NCI-H226 (cell line): ENCODE measurements at places on chromosomes 12 and 14.

DNA sequence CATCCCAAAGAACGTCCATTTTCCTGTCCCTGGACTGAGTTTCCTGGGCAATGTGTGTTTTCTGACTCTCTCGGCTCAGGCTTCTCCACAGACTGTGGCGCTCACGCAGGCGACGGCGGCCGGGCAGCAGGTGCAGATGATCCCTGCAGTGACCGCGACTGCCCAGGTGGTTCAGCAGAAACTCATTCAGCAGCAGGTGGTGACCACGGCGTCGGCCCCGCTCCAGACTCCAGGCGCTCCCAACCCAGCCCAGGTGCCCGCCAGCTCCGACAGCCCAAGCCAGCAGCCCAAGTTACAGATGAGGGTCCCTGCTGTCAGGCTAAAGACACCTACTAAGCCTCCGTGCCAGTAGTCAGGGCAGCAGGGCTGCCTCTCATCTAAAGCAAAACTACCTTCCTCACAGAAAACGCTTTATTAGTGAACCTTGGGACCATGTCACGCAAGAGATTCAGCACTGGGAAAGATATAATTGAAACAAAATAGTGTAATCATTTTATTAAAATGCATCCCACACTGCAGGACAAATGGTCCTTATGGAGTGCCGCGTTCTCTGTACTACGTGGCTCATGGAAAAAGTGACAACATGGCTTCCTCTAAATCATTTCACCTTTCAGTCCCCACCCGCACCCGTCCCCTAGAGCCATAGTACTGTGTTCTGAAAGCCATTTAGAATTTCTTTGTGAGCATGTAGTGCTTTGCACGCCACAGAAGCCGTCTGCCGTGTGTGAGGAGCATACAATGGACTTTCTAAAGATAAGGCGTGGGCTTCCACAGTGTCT, 66.6 kb downstream of the DDX51 start:
- no peak for DNase-seq

DNA sequence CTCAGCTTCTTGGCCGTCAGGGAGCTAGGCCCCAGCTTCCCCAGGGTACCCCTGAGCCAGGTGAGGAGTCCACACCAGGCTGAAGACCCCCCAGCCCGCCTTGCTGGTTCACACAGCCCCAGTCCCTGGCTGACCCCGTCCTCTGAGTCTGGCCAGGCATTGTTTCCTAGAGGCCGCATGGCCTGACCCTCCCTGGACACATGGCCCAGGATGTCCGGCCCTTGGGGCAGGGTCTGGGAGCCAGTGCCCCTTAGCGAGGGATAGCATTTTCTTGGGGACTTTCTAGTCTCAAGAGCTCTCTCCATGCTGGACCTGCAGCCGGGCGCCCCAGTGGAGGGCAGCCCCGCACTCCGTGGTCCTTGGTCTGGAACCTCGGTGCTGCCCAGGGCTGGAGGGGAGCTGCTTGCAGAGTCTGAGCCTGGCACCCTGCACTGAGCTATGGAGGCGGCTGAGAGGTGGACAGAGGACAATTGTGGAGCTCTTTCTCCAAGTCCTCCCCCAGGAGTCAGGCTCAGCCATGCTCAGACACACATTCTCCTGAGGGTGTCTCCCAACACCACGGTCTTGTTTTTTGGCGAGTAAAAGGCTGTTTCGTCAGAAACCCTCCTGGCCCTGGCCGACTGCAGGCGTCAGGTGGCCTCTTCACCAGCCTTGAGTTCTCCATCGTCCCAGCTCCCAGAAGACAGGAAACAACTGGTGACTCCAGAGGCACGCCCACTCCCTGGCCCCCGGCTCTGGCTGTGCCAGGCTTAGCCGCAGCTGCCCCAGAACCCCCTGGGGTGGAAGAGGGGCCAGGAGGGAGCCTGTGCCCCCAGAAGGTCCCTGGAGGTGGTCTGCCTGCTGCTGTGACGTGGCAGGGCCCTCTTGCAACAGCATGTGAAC, 17.6 kb upstream of the CRIP2 start:
- no peak for DNase-seq

DNA sequence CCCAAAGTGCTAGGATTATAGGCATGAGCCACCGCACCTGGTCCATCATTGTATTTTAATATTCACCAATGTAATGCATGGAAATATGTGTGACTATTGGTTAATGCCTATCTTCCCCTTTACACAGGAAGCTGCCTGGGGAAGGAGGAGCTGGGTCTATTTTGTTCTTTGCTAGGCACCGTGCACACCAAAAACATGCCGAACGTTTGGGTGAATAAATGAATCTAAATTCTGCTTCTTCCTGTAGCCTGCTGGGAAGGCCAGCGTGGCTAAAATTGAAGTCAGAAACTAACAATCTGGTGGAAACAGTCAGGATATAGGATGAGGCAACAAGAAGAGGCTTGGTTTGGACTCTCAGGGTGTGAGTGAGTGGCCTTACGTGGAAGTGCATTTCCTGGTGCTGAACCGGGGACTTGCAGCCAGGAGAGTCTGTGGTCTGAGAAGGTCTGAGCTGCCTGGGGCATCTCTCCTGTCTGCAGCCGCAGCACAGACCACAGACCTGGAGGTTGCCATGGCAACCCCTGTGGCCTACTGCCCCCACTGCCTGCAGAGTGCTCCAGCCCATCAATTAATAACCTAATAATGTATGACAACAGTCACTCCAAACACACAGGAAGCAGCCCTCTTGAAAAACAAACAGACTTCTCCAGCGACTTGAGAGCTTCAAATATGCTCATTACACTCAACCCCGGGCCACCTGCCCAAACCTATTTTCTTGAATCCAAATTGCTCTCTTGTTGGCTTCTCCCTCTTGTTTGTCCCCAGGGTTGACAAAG, 5.5 kb upstream of the GPR68 start:
- DNase-seq: no peak

- no peak for DNase-seq
These were observed 30.7 kb downstream of the NUMB start for GRCh38 chr14:73427516-73428264.

- DNase-seq: no peak
These were observed 116.3 kb downstream of the GLT1D1 start for GRCh38 chr12:128969480-128970055.

DNA sequence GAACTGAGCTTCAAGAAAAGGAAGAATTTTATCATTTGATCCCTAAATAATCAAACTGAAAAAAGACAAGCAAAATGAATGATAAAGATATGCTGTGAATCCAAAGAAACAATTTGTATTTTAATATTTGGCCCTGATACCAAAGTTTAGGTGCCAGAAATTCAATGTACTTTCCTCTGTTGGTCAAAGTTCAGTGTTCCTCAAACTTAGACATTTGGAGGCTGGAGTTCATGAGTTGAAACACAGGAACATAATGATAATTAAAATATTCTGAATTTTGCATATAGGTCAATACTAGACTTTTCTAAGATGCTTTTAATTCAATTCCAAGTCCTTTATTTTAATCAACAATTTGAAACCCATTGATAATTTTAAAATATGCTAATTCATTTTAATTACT, 1007.7 kb upstream of the ATXN7L3B start:
- DNase-seq: no peak

DNA sequence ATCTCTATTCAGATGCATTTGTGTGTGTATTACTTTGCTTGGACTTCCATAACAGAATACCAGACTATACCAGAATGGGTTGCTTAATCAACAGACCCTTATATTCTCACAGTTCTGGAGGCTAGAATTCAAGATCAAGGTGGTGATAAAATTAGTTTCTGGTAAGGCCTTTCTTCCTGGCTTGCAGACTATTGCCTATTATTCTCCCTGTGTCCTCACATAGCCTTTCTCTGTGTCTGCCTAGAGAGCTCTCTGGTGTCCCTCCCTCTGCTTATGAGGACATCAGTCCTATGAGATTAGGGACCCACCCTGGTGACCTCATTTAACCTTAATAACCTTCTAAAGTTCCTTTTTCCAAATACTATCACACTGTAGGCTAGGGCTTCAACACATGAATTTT, 106.0 kb downstream of the FAR2 start:
- DNase-seq: no peak

DNA sequence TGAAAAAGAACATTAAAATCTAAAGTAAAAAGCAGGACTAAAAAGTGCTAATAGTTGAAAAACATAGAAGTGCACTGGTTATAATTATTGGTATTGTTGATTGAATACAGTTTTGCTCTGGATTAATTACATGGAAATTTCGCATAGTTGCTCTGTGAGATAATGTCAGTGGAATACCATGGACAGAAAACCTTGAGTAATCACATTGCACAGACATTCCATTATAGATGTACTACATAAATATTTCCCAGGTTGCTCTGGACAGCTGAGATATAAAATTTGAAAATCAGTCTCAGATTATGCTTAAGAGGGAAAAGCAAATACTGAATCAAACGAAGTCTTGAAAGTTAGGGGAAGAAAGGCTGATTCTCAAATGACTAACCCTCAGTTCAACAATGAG, 439.3 kb upstream of the FLRT2 start:
- peak; percentile 46 for DNase-seq

- no peak for DNase-seq
These were observed 42.2 kb upstream of the NAV3 start for GRCh38 chr12:77788231-77789168.

DNA sequence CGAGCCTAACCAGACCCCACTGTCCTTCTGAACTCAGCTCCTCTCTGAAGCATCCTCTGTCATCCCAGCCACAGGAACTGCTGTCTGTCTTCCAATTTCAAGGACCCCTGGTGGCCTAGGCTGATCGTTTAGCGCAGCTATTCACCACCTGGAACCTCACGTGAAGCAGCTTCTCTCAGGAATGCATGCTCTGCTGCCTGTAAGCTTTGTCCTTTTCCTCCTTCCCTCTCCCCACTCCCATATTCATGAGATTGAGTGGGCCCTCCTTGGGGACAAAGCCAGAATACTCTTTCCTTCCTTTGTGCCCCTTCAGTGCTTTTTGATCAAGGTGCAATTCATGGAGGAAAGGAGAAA, 17.2 kb downstream of the DPF3 start:
- DNase-seq: no peak

DNA sequence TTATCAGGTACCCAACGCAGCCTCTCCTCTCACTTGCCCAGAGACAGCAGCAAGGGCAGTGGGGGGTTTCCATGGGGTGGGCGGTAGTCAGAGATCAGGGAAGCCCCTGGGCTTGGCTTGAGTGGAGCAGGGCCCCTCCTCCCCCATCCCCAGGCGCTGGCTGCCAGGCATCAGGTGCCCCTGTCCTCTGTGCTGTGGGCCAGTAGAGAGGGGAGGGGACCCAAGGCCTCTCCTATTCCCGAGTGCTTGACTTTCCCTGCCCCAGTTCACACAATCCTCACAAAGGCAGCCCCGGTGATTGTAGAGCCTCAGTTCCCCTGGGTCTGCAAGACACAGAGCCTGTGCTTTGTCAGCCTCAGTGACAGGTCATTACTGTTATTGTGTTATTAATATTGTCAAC, 57.7 kb downstream of the MVK start:
- DNase-seq: no peak

DNA sequence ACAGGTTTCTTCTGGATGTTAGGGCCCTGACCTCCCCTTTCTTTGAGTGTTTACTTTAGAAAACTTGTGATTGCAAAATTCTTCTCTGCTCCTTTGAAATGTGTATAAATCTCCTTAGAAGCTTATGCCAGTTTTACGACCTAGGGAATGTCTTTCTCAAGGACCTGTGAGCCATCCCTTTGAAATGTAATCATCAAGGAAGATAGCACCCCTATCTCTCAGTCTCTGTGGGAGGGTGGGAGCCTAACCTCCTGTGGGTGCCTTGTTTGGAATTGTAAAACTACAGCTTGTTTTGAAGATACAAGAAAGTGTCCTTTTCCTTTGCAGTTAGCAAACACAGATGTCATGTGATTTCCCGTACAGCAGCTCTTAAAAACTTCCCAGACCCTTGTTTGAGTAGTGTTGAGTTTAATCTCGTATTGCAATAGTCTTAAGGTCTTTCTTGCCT, 3.3 kb downstream of the OR10AD1 start:
- DNase-seq: peak; percentile 79

- no peak for DNase-seq
These were observed 323.1 kb downstream of the PDZRN4 start for GRCh38 chr12:41511247-41511646.

DNA sequence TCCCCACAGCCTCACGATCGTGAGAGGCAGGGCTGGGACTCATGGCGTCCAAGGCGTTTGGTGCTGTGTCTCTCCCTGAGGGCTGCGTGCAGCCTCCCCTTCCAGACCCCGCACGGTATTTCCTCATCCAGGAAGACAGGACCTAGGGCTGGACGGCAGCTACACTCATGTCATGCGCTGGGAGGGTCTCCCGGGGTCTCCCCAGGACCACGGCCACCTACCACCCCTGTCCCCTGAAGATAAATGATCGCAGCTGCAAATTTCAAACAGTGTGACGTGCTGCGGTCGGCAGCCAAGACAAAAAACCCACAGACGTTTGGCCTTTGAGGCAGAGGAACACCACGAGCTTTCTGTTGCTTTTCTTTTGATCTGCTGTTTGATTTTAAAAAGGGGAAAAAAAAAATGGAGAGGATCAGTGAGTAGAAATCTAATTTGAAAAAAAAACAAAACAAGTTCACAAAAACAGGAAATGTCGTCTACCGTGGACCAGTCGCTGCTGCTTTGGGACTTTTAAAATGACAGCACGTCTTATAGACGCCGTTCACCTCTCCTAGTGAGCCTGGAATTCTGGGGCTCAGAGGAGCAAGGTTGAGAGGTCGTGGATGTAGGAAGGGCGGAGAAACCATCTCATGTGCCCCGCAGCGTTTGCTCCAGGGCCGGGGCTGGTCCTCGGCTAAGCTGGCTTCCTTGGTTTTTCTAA, 237.6 kb downstream of the SLC41A2 start:
- DNase-seq: no peak

GRCh38 chr12:83386527-83387264, 700.0 kb downstream of the TMTC2 start:
- no peak for DNase-seq

GRCh38 chr14:66174453-66174891, 311.7 kb upstream of the CCDC196 start:
- DNase-seq: no peak

GRCh38 chr12:8855891-8856290, 33.5 kb downstream of the A2ML1 start:
- no peak for DNase-seq
